Epithelial cell of esophagus (primary cell): ENCODE measurements at places on chromosomes 6 and 20.

- DNase-seq: peak; percentile 72
Measured at GRCh38 chr6:6661684-6662083, 73.2 kb downstream of the LY86 start.

GRCh38 chr6:26571592-26572296, 25.0 kb upstream of the ABT1 start:
- peak; percentile 89 for DNase-seq

DNA sequence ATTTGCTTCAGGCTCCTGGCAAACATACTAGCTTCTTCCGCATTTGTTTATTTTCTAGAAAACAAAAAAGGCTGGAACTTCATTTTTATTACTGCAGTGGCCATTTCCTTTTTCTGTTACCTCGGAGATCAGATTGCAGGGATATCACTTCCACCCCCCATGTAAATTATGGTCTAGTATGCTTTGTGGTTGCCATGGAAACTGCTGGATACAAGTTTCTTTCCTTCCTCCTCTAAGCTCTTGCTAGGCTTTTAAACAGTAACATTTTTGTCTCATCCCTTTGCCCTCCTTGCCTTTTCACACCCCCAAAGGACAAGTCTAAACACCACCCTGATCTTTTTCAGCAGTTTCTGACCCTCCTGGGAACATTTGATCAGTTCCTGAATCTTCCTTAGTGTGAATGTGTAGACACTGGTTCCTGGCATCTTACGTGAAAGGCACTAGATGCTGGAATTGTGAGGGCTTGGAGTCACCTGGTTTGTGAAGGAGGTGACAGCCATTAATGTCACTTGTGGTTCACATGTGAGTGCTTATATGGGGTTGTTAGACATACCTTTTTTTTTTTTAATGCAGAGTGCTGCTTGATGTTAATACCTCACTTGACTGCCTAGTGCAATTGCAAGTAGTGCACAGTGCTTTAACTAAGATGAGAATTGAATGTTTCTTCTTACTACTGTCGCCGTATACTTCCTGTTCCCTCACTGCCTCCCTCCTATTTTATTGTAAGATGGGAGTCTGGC, 181.6 kb downstream of the JARID2 start:
- peak; percentile 19 for DNase-seq

- DNase-seq: no peak
Measured at GRCh38 chr6:111973927-111974639, 79.8 kb upstream of the CCN6 start.

GRCh38 chr20:37920679-37921322, 17.9 kb downstream of the VSTM2L start:
- no peak for DNase-seq

- DNase-seq: no peak
Measured at GRCh38 chr20:37228656-37229055, 33.0 kb downstream of the GHRH start.

DNA sequence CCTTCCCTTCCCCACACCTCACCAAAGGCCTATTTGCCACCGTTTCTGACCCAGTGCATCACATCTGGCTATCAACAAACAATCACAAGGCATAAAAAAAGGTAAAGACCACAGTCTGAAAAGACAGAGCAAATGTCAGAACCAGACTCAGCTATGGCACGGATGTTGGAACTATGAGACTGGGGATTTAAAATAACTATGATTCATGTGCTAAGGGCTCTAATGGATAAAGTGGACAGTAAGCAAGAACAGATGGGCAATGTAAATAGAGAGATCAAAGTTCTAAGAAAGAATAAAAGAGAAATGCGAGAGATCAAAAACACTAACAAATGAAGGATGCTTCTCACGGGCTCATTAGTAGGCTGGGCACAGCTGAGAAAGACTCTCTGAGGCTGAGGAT, 99.5 kb downstream of the LAMP5 start:
- no peak for DNase-seq

GRCh38 chr6:34890533-34890925, 1.5 kb downstream of the ANKS1A start:
- DNase-seq: no peak

DNA sequence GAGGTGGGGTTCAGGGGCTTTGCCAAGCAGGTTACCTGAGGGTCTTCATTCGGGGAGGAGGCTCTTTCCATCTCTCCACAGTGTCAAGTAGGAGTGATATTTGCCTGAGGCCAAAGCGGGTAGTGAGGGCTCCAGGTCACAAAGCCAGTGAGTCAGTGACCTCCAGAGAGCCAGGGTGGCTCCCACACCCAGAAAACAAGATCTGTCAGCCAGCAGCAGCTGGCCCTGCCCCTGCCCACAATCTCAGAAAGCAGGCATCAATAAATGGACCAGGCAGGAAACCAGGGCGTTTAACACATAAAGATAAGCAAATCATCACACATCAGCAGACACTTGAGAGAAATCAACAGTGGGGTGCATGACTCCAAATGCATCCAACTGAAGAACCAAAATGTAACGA, 250.8 kb downstream of the CDH26 start:
- DNase-seq: no peak

DNA sequence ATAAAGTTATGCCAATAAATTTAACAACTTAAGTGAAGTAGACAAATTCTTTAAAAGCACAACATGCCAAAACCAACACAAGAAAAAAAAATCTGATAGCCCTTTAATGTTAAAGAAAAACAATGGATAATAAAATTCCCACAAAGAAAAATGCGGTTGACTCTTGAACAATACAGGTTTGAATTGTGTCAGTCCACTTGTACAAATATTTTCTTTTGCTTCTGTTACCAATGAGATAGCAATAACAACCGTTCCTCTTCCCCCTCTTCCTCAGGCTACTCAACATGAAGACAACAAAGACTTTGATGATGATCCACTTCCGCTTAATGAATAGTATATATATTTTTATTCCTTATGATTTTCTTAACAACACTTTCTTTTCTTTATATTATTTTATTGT, 283.9 kb upstream of the MAN1A1 start:
- DNase-seq: no peak

DNA sequence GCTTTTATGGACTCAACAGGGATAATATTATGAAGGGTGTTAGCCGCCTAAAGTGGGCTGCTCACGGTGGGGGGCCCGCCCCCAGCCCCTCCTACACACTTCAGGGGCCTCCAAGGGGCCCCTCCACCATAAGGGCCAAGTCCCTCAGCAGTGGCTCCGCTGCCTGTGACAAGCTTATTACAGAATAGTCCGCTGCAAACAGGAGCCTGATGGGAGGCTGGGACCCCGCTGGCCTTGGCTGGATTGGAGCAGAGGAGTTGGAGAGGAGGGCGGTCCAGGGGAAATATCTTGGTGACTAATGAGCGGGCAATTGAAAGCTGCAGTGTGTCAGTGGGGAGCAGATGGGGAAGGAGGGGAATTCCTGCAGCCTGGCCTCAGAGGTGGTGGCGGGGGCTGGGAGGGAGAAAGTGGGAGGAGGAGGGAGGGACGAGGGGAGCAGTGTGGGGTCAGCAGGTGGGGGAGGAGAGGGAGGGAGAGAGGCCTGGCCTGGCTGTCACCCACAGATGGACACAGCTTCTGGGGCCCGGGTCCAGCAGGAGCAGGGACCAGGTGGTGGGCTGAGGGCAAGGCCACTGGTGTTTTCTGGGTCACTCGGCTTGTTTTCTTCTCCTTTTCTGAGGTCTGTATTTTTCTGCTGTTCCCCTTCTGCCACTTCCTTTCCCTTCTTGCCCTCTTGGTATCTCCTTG, 57.6 kb upstream of the FOXP4 start:
- no peak for DNase-seq

- peak; percentile 33 for DNase-seq
Measured at GRCh38 chr20:10501402-10501801, 66.3 kb downstream of the SLX4IP start.

GRCh38 chr20:52179331-52180179, 12.0 kb downstream of the ZFP64 start:
- DNase-seq: no peak

GRCh38 chr6:138923561-138923960, 64.5 kb downstream of the REPS1 start:
- no peak for DNase-seq

GRCh38 chr6:136890194-136890839, 31.8 kb upstream of the SLC35D3 start:
- no peak for DNase-seq

DNA sequence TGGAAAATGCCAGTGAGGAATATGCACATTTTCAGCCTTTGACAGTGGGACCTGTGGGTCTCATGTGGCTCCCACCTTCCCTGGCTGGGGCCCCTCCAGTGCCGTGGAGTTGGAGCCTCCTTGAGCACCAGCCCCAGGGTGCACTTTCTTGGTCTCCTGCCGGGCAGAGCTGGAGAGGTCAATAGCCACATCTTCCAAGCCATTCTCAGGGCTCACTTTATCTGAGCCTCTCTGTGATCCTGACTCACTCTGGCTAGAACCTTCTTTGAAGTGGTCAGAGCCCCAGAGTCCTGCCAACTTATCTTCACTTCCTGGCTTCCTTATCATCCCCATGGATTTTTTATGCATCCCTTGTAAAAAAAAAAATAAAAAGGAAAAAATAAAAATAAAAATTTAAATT, 5.7 kb downstream of the VSX1 start:
- no peak for DNase-seq

GRCh38 chr6:125863023-125863422, 72.3 kb downstream of the NCOA7 start:
- DNase-seq: no peak

GRCh38 chr6:106156863-106157262, 70.7 kb downstream of the PRDM1 start:
- DNase-seq: no peak

- peak; percentile 86 for DNase-seq
Measured at GRCh38 chr6:134534708-134535149, 216.8 kb upstream of the SGK1 start.

DNA sequence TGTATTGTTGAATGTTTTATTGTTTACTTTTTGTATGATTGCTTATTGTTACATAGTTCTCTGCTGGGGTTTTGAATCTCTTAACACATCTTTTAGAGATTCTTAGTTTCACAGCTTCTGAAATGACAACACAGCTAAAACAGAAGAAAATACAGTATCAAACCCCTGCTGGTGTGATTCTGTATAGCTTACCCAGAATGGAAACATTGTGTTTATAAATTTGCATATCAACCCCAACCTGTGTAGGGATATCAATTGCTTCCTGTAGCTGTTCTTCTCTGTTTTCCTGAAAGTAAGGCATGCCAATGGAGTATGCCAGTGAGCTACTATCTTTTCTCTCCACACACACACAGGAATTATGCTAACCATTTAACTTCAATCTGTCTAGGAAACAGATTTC, 64.3 kb upstream of the ID4 start:
- DNase-seq: no peak

DNA sequence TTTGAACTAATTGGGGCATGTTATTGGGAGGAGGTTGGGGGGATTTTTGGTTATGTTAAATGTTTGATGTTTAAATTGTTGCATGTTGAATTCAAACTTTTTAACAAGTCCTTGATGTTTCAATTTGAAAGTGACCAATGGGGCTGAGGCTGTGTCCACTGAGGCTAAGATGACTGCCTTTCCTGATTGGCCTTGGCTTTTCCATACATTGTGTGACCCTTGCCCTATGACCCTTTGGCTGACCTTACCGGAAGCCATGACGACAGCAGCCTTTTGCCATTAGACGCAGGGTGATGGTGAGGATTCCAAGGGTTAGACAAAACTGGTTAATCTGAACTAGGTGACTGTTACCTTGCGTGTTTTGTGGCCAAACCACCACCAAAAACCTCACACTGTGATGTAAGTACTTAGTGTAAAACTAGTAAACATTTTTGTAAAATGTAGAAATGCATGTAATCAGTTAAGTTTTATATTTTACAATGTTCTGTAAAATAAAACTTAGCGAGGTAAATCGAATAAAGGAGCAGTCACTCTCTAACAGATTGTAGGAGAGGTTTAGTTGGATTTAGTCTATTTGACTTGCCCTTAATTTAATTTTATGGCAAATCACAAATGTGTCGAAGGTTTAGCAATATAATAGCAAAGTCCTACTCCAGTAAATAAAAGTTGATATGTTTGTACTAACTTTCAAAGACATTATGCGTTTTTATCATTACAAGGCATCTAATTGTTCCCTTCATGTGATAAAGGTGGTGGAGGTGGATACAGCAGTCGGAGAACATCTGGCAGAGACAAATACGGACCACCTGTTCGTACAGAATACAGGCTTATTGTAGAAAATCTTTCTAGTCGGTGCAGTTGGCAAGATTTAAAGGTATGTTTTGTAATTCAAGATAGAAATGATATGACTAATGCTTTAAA, 1.6 kb downstream of the SRSF6 start:
- peak; percentile 20 for DNase-seq

GRCh38 chr20:24744747-24745146, 204.3 kb upstream of the CST7 start:
- DNase-seq: no peak

GRCh38 chr20:57568088-57568896, 7.4 kb downstream of the PCK1 start:
- no peak for DNase-seq

GRCh38 chr6:15376900-15377487, 131.1 kb downstream of the JARID2 start:
- no peak for DNase-seq

DNA sequence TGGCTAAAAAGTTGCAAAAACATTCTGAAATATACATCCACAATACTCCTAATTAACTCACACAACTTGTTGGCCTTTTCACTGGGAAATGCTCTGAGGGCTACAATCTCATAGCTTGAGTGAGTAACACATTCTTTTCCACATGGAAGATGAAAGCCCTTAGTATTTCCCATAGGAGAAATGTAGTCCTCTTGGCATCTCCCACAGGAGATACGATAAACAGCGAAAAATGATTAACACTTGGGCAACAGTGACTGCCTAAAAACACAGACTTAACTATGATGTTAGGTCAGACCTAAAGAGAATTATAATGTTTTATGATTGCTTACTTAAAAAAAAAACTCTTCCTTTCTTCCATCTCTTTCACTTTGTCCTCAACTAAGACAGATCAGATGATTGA, 9.0 kb downstream of the MYLK4 start:
- DNase-seq: no peak

GRCh38 chr20:2778602-2779321, 21.7 kb downstream of the CPXM1 start:
- DNase-seq: no peak
